ENCODE measurements at places on chromosomes 5 and 9.

- DNase-seq = no peak
Measured at GRCh38 chr9:114386361-114386885, 1.4 kb downstream of the AKNA start.

- no peak for DNase-seq
Measured at GRCh38 chr5:4144411-4145007, 548.9 kb downstream of the IRX1 start.

DNA sequence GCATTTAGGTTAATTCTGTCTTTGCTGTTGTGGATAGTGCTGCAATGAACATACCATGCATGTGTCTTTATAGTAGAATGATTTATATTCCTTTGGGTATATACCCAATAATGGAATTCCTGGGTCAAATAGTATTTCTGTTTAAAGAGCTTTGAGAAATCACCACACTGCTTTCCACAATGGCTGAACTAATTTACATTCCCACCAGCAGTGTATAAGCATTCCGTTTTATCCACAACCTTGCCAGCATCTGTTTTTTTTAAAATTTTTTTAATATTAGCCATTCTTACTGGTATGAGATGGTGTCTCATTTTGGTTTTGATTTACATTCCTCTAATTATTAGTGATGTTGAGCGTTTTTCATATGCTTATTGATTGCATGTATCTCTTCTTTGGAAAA is 15.5 kb upstream of the TARS1 start:
- DNase-seq = no peak

GRCh38 chr9:135076143-135076875 is 11.2 kb upstream of the OLFM1 start:
- DNase-seq = no peak

DNA sequence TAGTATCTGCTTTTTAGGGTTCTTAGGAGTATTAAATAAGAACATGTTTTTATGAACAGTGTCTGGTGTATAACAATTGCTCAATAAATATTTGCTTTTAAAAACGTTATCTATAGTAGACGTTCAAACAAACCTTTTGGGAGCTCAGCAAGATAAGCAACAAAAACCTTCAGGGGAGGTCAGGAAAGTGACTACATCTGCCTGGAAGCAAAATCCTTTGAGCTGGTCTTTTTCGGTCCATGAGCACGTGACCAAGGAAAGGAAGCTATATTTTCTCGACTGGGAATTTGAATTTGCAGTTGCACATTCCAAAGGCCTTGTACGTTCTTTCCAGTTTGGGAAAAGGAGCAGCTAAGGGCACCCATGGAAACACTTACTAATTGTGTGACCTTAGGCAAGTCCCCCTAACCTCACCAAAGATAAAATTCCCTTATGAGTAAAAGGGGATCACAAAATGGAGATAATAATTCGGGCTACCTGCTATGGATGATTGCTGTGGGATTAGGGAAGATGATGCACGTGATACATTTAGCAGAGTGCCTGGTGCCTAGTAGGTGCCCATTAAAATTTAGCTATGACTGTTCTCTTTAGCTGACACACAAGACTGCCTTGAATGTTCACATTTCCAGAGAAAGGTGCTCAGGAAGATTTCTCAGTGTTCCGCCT is 45.4 kb downstream of the PTTG1 start:
- no peak for DNase-seq

- DNase-seq = no peak
Measured at GRCh38 chr5:75601567-75601966, 9.7 kb upstream of the ANKDD1B start.

- no peak for DNase-seq
Measured at GRCh38 chr5:173671121-173671949, 54.9 kb upstream of the BOD1 start.

GRCh38 chr5:66080664-66081063 is 63.4 kb upstream of the SREK1 start:
- no peak for DNase-seq

DNA sequence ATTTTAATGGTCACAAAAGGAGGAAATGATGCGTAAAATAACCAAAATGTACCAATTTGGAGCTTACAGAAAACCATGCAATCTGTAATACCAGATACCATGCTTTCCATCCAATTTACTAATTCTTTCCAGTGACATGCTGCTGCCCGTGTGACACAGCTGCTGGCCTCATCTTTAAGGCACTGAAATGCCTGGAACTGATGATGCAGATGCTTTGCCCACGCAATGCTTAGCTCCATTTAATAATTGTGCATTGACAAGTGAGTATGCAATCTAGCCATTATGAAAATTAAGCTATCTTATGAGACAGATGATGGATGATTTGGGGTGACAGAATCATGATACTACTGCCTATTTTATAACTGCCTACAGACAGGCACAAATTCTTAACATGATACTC is 169.2 kb upstream of the CTNND2 start:
- no peak for DNase-seq

- no peak for DNase-seq
Measured at GRCh38 chr5:106877881-106878280, 792.9 kb downstream of the EFNA5 start.

DNA sequence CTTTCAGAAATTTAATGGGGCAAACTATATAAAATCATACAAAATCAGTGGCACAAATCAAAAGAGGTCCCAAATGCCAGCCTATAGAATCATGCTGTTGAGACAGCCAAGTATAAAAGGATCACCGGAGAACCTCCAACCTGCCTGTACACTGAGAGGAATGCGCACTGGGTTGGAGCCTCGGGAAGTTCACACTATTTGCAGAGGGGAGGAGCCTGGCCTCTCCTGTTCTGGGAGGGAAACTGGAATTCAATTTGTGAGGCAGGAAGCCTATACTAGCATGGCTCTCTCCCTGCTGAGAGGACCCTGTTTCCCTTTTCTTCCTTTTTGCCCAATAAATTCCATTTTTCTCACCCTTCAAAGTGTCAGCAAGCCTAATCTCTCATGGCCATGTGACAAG is 406.0 kb downstream of the HINT1 start:
- DNase-seq = no peak

- no peak for DNase-seq
Measured at GRCh38 chr9:101791533-101791932, 53.1 kb upstream of the GRIN3A start.
